ENCODE measurements at places on chromosomes 12 and 14. TPM values are rescaled to one million over a fixed set of nuclear protein-coding genes. Genes with fewer than 3 reads are reported as not detected.

Gene ERP29
- total RNA-seq, result 30.3 TPM

Gene KCNC2
- total RNA-seq, result not detected

Gene HSPA2
- 18.9 TPM for total RNA-seq

DNA sequence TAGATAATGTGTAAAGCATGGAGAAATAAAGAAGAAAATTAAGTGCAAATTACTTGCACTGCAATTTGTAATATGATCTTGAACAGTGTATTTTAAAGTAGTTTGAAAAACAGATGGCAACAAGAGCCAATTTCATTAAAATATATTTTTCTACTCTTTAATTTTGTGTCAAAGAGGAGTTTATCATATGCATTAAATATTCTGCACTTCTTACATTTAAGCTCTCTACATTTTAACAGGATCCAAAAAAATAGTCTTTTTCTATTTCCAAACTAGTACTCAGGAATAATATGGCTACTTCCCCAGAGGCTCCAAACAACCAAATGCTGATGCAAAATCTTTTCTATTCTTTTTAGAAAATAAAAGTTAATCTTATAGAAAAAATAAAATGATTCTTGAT lies 1221.5 kb downstream of the FSCB start:
- no peak for DNase-seq
- H3K36me3 ChIP-seq, result no peaks in the 10 kb centered on the region
- H3K4me3 ChIP-seq, result no peak overlapping the region
- H3K27me3 ChIP-seq, result no peaks in the 10 kb centered on the region

DNA sequence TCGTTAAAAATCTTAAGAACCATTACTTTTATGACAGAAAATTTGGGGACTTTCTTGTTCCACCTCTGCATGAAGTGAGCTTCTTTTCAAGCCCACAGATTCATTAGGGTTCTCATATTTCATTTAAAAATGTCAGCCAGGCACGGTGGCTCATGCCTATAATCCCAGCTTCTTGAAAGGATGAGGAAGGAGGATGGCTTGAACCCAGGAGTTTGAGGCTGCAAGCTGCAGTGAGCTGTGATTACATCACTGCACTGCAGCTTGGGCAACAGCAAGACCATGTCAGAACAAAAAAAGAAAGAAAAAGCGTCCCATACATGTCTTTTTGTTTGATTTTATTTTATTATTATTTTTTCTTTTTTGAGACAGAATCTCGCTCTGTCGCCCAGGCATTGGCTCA lies 43.4 kb upstream of the ATF1 start:
- H3K36me3 ChIP-seq, result peaks cover 26% of the 10 kb centered on the region
- H3K27ac ChIP-seq, result no peak overlapping the region
- DNase-seq, result no peak
- H3K4me3 ChIP-seq, result no peak overlapping the region
- peaks cover 2% of the 10 kb centered on the region for H3K4me1 ChIP-seq

- H3K27me3 ChIP-seq, result no peaks in the 10 kb centered on the region
- DNase-seq, result peak; percentile 81
- no peak overlapping the region for H3K27ac ChIP-seq
- H3K4me3 ChIP-seq, result no peak overlapping the region
These were observed 75.9 kb downstream of the LIN7A start for GRCh38 chr12:80861641-80862378.

GRCh38 chr12:53695152-53696145 lies 19.6 kb upstream of the ATP5MC2 start:
- H3K36me3 ChIP-seq, result no peaks in the 10 kb centered on the region
- DNase-seq, result peak; percentile 55
- H3K27me3 ChIP-seq, result peaks cover 52% of the 10 kb centered on the region
- H3K27ac ChIP-seq, result no peak overlapping the region

GRCh38 chr14:97106609-97107008 lies 309.4 kb downstream of the VRK1 start:
- no peaks in the 10 kb centered on the region for H3K27me3 ChIP-seq
- no peaks in the 10 kb centered on the region for H3K36me3 ChIP-seq
- H3K4me3 ChIP-seq, result no peak overlapping the region
- H3K27ac ChIP-seq, result no peak overlapping the region
- H3K4me1 ChIP-seq, result no peaks in the 10 kb centered on the region

- H3K4me1 ChIP-seq, result no peaks in the 10 kb centered on the region
- H3K27ac ChIP-seq, result no peak overlapping the region
- no peak overlapping the region for H3K4me3 ChIP-seq
- DNase-seq, result no peak
These were observed 5.6 kb downstream of the MYH6 start for GRCh38 chr14:23402296-23403138.

DNA sequence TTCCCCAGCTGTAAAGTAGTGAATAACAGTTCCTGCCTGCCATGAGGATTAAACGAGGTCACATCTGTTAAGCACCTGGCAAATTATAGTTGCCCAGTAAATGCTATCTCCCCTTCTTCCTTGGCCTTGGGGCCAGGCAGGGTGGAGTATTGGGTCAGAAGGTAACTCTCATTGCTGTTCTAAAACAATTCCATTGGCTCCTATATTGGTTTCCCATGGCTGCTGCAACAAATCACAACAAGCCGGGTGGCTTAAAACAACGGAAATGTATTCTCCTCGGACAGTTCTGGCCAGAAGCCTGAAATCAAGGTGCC lies 31.9 kb downstream of the MMAB start:
- H3K27me3 ChIP-seq, result no peaks in the 10 kb centered on the region
- peak; percentile 4 for DNase-seq
- no peak overlapping the region for H3K4me3 ChIP-seq
- H3K27ac ChIP-seq, result no peak overlapping the region
- H3K4me1 ChIP-seq, result peaks cover 9% of the 10 kb centered on the region
- peaks cover 1% of the 10 kb centered on the region for H3K36me3 ChIP-seq

- no peaks in the 10 kb centered on the region for H3K27me3 ChIP-seq
- no peak for DNase-seq
- H3K36me3 ChIP-seq, result no peaks in the 10 kb centered on the region
- no peak overlapping the region for H3K27ac ChIP-seq
- no peaks in the 10 kb centered on the region for H3K4me1 ChIP-seq
- H3K4me3 ChIP-seq, result no peak overlapping the region
These were observed 181.1 kb downstream of the ASCL1 start for GRCh38 chr12:103138538-103138937.

GRCh38 chr12:65742018-65743010 lies 82.0 kb upstream of the HMGA2 start:
- no peaks in the 10 kb centered on the region for H3K36me3 ChIP-seq
- peak; percentile 44 for DNase-seq
- H3K4me3 ChIP-seq, result peak overlapping the region; percentile 83
- H3K27me3 ChIP-seq, result no peaks in the 10 kb centered on the region

GRCh38 chr12:62718762-62719426 lies 216.1 kb downstream of the PPM1H start:
- H3K27ac ChIP-seq, result no peak overlapping the region
- H3K4me3 ChIP-seq, result no peak overlapping the region
- no peaks in the 10 kb centered on the region for H3K36me3 ChIP-seq
- no peaks in the 10 kb centered on the region for H3K27me3 ChIP-seq
- no peak for DNase-seq

GRCh38 chr12:62839869-62840660 lies 94.9 kb downstream of the PPM1H start:
- DNase-seq, result no peak
- H3K4me1 ChIP-seq, result no peaks in the 10 kb centered on the region
- H3K36me3 ChIP-seq, result no peaks in the 10 kb centered on the region
- no peak overlapping the region for H3K4me3 ChIP-seq
- H3K27ac ChIP-seq, result no peak overlapping the region

DNA sequence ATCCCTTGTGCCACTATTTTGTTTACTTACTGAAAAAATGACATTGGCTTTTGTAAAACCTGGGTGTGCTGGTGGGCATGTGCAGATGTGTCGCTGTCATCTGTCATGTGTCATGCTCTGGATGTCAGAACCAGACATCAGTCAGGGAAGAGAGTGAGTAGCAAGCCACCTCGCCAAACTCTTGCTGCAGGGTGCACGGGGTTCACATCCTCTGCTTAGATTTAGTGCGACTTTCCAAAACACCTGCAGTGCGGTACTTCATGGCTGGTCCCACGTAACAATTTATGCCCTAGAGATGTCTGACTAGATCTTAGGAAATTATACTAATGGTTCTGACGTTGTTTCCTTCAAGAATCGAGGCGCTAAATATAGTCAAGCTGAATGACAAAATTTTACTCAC lies 106.7 kb downstream of the CRADD start:
- H3K4me1 ChIP-seq, result peaks cover 24% of the 10 kb centered on the region
- H3K27ac ChIP-seq, result peak overlapping the region; percentile 100
- no peaks in the 10 kb centered on the region for H3K27me3 ChIP-seq
- H3K4me3 ChIP-seq, result no peak overlapping the region
- no peak for DNase-seq

DNA sequence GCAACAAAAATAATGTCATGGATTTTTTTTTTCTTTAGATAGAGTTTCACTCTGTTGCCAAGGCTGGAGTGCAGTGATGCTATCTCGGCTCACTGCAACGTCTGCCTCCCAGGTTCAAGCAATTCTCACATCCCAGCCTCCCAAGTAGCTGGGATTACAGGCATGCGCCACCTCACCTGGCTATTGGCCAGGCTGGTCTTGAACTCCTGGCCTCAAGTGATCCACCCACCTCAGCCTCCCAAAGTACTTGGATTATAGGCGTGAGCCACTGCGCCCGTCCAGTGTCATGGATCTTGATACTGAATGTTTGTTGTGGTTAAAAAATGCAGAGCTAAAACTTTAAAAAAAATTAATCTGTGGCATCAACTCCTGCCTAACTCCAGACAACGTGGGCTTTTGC lies 107.8 kb upstream of the PTPRB start:
- H3K4me3 ChIP-seq, result no peak overlapping the region
- no peak for DNase-seq
- H3K27ac ChIP-seq, result no peak overlapping the region
- no peaks in the 10 kb centered on the region for H3K4me1 ChIP-seq
- no peaks in the 10 kb centered on the region for H3K27me3 ChIP-seq
- no peaks in the 10 kb centered on the region for H3K36me3 ChIP-seq

DNA sequence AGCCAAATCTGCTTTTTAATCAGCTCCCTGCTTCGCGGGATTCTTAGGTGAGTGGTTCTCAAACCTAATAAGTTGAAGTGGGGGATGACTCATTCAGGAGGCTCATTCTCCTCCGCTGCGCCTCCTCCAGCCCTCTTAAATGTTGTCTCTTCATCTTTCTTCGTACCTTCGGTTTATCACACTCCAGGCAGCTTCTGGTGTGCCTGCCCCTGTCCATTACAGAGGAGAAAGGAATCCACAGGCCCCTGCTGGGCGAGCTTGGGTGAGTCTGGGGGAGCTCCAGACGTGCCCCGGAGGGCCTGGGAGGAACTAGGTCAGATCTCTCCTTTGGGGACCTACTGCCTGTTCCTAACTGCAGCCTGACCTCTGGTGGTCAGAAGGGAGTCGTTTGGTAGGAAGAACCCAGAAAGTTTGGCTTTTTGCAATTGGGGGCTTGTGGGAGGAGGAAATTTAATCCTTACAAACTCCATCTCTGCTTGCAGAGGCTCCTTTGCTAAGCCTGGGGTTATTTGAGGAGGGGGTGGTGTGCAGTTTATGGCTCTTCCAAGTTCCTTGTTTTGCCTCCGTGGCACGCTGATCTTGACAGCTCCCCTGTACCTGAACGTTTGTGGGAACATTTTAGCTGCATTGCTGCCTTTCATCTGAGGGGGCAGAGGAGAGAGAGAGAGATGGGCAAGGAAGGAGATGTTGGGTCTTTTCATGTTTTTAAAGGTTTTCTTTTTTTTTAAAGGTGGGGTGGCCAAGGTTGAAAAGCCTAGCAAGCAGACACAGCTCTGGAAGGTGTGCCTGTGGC lies 84.1 kb upstream of the GNG2 start:
- no peaks in the 10 kb centered on the region for H3K27me3 ChIP-seq
- peak; percentile 68 for DNase-seq
- H3K36me3 ChIP-seq, result no peaks in the 10 kb centered on the region
- no peak overlapping the region for H3K4me3 ChIP-seq
- H3K4me1 ChIP-seq, result peaks cover 2% of the 10 kb centered on the region
- peak overlapping the region; percentile 6 for H3K27ac ChIP-seq

- peaks cover 7% of the 10 kb centered on the region for H3K27me3 ChIP-seq
- peak; percentile 56 for DNase-seq
- H3K36me3 ChIP-seq, result no peaks in the 10 kb centered on the region
- H3K4me3 ChIP-seq, result no peak overlapping the region
These were observed 2.9 kb upstream of the DYRK2 start for GRCh38 chr12:67645601-67646000.
